ENCODE measurements at places on chromosomes 11 and 22. TPM values are rescaled to one million over a fixed set of nuclear protein-coding genes. Genes with fewer than 3 reads are reported as not detected.

Gene SMIM35
- not detected for total RNA-seq

Gene ASRGL1
- total RNA-seq = 0.59 TPM

Gene BDNF
- 44.0 TPM for total RNA-seq

Gene DUSP8
- 1.2 TPM for total RNA-seq

Gene MMP12
- 0.17 TPM for total RNA-seq

Gene B3GAT1
- total RNA-seq = not detected

Gene C1QTNF5
- total RNA-seq = 15.8 TPM

Gene CHADL
- total RNA-seq = 1.1 TPM

All from smooth muscle cell of the pulmonary artery (primary cell).